ENCODE measurements at places on chromosomes 7 and 10.

DNA sequence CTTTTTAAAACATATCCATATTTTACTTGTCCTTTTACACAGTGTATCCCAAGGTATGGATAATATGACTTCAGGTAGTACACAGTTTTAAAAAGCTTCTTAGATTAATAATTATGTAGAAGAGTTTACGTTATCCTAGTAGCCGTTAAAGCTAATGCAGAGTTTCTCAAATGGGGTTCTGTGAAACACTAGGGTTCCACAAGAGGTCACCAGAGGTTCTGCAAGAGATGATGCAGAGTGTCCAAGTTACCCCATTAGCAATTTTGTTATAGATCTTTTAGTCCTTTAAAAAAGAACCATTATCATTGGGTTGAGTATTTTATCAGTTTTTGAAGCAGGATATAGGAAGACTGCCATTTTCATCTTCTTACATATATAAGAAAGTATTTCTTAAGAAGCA lies 298.9 kb upstream of the HPS1 start:
- no peak for DNase-seq

DNA sequence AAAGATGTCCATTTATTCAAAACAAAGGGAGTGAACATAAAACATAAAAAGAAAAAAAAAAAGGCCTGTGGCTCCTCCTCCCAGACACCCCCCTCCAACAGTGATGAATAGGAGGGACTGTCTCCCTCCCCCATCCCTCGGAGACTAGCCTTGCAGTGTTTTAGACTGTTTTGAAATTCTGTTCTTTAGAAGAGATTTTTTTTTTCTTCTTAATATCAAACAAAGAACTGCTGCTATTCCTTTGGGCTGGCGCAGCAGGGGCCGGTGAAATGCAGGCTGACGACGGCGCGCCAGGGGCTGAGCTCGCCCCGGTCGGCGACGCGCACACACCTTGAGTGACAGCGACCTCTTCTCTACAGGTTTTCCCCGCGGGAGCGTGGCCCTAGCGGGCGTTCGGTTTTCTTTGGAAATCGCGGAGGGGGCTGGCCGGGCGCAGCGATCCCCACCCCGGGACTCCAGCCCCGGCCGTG lies at the start of gene LANCL2:
Gene LANCL2 (plus strand): TSS at position 133 of the 470 bp plus-strand sequence. CDS start 689 bp downstream, outside the sequence.
- DNase-seq = peak; percentile 33

DNA sequence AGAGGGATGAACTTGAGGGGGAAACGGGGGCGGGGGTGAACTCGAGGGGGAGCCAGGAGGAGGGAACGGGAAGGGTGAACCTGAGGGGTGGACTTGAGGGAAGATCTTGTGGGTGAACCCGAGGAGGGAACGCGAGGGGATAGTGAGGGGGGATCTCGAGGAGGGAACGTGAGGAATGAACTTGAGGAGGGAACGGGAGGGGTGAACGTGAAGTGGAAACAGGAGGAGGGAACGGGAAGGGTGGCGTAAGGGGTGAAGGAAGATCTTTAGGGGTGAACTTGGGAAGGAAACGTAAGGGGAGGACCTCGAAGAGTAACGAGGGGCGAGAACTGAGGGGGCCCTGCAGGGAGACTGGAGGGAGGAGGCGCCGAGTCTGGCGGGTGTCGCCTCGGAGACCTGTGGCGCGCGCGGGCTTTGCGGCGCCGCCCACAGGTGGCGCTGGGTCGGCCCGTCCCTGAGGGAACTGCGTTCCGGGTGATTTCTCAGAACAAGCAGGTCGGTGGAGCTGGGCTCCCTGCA lies 651 bp downstream of the MYO3A start:
- no peak for DNase-seq

DNA sequence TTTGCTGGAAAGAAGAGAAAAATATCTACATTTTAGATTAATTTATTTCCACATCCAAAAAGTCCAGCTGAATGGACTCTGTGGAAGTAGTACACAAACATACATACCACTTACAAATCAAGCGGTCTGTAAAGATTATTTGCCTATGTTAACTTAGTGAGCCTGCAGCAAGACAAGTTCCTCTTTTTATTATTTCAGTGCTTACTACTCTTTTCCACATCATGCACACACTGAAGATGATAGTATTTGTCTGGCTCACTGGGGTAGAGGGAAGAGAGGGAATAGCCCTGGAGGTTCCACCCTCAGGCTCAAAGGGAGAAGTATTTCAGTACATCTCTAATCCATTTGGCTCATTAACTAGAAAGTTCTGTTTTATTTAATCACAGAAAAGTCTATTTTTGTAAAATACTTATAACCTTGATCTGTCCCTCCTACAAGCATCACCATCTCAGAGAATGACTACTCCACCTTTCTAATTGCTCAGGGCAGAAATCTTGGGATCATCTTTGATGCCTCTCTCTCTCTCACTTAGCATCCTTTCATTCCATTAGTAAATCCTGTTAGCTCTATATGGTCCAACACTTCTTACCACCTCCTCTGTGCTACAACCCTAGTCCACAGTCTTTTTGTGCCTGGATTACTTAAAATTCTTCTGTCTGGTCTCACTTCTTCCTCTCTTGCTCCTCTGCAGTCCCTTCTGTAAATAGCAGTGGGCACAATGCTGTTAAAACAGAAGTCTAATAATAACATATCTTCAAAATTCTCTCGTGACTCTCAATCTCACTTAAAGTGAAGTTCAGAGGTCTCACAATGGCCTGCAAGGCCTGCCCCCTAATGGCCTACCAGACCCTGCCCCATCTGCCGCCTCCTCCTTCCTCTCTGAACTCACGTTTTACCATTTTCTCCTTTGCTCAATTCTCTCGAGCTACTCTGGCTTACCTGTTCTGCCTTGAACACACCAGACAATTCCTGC lies 64.3 kb upstream of the CCDC6 start:
- DNase-seq = no peak

DNA sequence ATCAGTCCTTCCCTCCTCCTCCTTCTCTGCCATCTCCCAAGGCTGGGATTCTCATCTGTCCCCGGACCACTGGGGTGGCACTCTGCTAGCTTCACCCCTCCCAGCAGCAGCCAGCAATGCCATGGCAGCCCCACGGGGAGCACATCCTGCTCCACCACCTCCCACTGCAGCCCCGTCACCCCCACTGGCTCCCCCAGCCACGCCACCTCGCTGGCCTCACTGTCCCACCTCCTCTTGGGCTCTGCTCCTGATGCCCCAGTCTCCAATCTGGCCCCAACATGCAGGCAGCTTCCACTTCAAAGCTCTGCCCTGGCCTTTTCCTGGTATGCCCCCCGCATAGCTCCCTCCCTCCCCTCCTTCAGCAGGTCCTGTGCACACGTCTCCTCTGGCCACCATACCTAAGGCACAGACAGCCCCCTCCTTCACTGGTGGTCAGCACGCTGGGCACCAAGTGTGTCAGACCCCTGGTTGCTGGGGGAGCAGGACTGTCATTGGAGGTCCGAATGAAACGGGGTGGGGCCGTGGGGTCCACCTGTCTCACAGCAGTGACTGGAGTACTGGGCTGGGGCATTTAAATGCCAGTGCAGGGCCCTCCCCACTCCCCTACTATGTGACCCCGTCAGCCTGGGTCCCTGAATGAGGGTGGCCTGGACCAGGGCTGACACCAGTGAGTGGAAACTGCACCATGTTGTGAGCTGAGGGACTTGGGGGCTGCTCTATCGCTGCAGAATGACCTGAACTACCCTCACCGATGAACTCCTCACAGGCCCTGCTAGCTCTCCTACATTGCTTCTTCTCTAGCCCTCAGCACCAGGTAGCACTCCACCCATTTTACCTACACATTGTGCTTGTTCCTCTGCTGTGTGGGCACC lies 38.7 kb downstream of the RASGEF1A start:
- DNase-seq = no peak

GRCh38 chr10:33330543-33331378 lies 3.7 kb downstream of the NRP1 start:
- DNase-seq = peak; percentile 79

DNA sequence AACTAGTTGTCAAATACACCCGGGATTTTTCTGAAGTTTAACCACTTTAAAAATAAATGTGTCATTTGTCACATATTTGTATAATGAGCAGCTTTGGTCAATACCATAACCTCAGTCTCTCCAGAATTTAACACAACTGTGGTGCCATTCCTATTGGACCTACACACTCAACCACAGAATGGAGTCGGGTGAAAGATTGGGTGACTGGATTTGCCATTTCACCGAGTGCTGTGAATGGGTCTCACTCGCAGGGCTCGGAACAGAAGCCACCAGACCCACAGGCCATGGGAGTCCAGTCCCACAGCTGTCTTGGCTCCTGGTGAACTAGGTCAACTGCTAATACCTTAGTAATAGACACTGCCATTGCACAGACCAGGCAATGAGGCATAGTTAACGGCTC lies 298.4 kb downstream of the CCDC3 start:
- DNase-seq = no peak

- no peak for DNase-seq
These were observed 11.0 kb downstream of the HECW1 start for GRCh38 chr7:43123457-43123856.

DNA sequence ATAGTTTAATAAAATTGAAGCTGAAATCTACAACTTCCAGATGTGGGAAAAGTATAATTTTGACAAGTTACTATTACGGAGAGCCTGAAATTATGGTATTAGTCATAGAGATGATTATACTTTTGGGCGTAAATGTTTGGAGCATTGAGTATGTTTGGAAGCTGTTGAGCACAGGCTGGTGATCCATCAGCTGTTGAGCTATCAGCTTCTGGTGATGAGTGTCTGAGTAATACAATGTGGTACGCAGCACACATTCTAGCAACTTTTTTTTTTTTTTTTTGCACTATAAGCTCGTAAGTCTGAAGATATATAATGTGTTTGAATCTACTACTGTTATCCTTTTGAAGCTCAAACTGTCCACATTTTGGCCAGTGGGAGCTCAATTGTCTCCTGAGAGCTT lies 123.4 kb downstream of the ATE1 start:
- peak; percentile 88 for DNase-seq

DNA sequence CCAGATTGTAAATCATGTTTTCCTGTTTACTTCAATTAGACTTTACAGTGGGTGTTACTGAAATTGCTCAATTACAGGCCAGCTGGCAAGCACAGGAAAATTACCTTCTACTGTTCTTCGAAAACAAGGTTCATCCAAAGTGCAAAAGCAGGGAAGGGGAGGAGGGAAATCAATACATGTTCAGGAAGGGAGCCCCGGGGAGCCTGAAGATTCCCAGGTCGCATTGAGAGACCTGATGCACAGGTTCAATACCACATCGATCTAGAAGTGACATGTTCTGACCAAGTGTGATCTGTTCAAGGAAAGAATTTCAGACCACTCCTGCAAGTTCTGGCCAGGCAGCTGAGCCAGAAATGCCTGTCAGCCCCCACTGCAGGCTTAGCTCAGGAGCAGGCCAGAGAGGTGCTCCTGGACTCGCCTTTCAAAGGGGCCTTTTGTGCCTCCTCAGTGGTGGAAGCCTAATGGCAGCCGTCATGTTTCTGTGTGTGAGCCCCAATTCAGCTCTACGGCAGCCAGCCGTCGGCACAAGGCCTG lies 35.9 kb downstream of the FAM53B start:
- DNase-seq = peak; percentile 76

GRCh38 chr7:6530626-6531491 lies 20.4 kb downstream of the GRID2IP start:
- DNase-seq = no peak

DNA sequence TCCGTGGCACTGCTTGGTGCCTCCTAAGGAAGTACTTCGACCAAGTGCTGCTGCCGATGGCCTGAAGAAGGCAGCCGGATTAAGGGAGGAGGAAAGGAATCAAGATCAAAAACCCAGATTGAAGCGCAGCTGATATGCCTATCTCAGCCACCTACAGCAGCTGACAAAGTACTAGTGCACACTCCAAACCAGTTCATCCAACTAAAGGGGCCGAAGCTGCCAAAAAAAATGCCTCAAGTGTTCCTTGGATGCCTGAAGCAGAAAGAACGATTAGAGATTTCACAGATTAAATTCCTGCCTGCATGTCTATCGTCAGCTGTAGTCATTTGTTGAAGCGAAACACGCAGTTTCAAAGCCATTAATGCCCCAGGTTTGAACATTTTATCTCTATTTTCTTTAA lies 65.7 kb downstream of the TNRC18 start:
- no peak for DNase-seq

GRCh38 chr10:49135575-49136313 lies 1.9 kb upstream of the FAM170B start:
- DNase-seq = no peak

DNA sequence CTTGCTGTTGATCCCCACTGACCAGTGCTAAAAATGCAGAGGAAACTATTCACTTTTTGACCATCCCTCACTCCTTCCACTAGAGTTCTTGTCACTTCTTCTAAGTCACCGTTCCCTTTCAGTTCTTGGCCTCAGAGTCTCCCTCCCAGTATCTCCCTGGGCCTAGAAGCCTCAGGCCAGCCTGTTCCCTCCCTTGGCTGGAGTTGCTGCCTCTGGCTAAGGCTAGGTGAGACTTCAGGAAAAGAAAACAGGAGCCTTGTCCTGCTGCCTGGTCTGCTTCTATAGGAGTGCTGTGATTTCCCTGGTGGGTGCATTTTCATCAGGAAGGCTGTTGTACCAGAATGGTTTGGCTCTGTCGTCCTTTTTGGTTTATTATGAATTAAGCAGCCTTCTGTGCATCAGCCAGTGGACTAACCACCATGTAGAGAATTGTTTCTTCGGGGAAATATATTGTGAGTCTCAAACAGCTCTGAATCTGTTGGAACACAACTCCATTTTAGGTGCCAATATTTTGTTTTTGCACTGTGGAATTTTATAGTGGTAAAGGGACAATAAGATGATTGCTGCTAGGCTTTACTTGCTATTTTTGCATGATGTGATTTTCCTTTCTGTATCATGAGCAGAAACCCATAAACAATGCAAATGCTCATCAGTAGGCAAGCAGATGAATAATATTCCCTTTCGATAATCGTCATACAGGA lies 233.4 kb upstream of the FZD1 start:
- no peak for DNase-seq

DNA sequence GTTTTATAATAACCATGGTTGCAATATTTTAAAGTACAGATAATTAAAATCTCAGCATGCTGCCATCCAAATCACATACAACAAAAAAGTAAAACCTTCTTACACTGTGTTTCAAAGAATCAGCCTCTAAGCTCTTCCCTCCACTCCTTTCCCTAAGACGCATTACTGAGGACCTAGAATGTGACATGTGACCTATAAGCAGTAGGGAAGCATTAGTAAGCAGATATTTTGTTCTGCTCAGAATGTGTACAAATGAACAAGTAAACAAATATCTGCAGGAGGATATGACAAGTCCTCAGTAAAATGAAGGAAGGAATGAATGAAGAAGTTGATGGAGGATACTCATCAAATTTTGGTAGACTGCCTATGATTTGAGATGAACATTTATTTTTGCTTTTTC lies 49.1 kb downstream of the RAB11FIP2 start:
- DNase-seq = no peak

- no peak for DNase-seq
These were observed 28.5 kb upstream of the TTYH3 start for GRCh38 chr7:2603044-2603965.
